Stimulated activated CD8-positive, alpha-beta memory T cell treated with anti-CD3 and anti-CD28 coated beads, Interleukin-12 subunit alpha, Interleukin-12 subunit beta, amount 100 ng/mL, for 4 hours (primary cell): ENCODE measurements at places on chromosomes 6 and 20.

DNA sequence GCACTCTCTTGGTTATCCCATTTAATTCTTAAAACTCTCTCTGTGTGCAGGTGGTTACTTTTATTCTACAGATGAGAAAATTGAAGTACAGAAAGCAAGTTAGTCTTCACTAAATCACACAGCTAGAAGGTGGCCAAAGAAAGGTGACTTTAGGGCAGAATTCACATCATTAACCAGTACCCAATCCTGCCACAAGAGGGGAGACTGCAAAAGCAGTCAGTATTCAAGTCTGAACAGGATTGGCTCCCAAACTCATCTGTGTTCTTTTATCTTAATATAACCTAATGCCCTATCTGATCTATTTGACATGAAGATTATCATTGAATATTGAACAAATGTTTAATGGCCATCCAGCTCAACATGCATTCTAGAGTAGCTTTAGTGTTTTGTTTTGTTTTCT lies 225.3 kb upstream of the FAM83B start:
- no peak for DNase-seq

- DNase-seq = no peak
Measured at GRCh38 chr6:149065121-149065520, 252.4 kb upstream of the TAB2 start.

DNA sequence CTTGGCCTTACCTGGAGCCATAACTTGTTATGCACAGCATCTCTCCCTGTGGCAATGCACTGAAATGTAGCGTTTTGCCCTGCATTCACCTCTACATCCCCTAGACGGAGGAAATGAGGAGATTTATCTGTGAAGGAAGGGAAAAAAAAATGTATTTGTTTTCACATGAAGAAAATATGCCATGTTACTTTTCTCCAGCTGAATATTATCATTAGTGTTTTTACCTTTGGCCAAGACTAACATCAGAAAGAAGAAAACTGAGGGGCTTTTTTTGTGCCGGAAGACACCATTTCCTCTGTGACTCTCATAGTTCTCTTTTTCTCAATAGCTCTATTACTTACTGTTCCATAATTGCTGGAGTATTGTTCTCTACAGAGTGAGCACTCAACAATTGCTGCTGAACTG lies 280.4 kb downstream of the PTPRK start:
- DNase-seq = no peak

DNA sequence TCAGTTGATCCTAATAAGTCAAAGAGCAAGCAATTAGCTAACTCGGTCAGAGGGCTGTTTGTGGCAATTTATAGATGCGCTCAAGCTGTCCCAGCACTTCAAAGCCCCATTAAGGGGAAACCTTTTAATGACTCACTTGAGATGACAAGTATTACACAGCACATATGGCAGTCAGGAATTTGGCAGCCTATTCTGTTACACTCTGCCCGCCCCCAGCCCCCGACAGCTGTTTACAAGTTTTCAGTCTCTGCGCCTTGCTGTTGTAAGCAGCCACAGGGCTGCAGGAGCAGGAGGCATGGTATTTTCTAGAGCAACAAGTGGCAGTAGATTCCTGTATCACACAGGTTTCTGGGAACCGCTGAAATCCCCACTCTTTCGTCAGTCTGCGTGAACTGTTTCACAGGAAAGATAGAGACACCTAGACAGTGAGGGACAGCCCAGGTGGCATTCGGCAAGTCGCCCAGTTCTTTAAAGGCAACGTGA lies 263.0 kb downstream of the FOXC1 start:
- no peak for DNase-seq

DNA sequence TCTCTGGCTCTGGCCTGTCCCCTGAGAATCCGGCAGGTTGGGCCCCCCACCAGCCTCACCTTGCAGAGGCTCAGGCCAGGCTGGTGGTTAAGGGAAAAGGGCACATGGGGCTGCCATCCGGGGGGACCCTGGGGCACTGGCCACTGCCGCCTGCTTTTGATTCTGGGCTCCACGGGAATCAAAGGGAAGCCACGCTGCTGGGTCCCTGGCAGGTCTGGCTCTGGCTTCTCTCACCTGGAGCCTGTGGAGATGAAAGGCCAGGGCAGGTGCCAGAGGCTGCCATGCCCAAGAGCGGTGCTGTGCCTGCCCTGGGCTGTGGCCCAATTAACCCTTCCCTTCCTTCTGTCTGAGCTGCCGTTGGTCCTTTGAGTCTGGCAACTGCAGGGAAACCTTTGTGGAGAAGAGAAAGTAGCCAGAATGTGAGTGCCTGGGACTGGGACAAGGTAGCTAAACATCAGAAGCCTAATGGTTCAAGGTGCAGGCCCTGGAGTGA lies 9.4 kb upstream of the CDH22 start:
- DNase-seq = no peak

GRCh38 chr6:160883560-160883959 lies 108.0 kb upstream of the MAP3K4 start:
- no peak for DNase-seq

GRCh38 chr6:105321728-105322127 lies 81.2 kb downstream of the PREP start:
- no peak for DNase-seq

GRCh38 chr20:35027301-35027700 lies 65.3 kb downstream of the TRPC4AP start:
- DNase-seq = no peak

GRCh38 chr20:14142171-14142570 lies 146.9 kb downstream of the MACROD2 start:
- DNase-seq = no peak

DNA sequence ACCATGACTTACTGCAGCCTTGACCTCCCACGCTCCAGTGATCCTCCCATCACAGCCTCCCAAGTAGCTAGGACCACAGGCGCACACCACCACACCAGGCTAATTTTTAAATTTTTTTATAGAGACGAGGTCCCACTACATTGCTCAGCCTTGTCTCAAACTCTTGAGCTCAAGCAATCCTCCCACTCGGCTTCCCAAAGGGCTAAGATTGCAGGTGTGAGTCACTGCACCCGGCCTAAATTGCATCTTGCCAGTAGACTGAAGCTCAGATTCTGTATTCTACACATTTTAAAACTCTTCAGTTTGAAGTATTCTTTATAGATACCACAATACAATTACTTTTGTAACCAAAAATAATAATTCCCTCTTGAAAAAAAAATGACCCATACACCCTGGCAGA lies 11.4 kb downstream of the NUDT3 start:
- no peak for DNase-seq

DNA sequence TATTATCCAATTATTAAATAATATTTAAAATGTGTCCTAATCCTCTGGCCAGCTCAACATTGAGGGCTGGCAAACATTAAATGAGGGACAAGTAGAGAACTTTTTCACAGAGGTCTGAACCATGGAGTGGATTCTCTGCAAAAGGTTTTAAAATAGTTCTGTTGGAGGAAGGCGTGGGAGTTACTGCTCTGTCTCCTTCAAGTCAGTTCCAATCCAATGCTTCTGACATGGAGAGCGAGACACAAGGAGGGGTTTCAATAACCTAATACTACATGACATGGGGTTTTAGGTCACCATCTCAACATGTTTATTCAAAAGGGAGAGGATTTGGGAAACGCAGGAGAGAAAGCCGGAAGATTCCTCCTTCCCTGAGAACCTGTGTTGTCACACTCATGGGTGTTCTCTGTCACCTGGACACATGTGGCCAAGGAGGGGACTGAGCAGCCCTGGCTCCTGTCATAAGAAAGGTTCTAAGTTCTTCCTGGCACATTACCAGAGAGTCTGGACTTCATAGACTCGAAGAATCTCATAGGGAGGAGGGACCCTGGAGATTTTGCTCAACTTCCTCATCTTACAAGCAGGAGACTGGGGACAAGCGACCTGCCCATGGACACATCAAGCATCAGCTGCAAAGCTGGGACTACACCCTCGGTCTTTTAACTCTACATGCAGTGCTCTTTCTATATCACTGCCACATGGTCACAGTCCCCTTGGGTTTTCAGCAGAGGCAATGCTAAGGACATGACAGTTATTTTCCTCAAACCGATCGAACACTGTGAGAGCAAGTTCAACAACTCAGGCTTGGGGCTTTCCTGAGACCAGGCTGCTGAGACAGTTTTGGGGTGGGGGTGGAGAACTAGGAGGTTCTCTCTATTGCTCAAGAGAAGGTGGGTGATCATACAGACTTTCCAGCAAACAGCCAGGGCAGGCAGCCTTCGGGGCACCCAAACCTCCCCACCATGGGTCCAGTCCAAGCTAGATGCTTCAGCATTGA lies 38.6 kb downstream of the PRDM1 start:
- no peak for DNase-seq

DNA sequence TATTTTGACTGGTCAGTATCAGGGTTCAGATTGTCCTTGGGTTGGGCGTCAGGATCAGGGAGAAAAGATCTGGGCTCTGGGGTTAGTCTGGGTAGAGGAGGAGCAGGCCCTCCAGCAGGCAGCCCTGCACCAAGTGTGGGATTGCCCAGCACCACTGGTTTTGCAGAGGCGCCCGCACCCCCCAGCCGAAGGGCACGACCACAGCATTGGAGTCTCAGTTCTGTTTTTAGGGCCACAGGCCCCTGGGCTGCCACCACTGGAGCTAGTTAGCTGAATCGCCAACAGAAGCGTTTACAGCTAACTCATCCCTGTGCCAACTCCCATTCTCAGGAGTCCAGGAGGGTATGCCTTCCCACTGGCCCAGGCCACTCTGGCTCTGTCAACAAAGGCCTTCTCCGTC lies 84.2 kb downstream of the TCP11 start:
- no peak for DNase-seq

DNA sequence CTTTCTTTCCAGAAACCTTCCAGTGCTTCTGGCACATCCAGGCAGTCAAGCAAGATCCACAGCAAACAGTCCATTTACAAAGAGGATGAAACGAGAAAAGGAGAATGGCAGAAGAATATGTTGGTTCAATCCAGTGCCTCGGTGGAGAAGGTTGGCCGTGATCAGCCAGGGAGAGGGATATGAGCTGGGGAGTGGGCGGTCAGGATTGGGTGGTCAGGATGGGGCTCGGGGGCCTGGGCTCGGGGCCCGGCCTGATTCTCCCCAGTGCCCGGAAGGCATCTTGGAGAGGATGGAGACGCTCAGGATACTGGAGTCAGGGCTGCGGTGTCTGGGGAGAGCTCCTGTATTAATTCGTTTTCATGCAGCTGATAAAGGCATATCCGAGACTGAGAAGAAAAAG lies 61.3 kb downstream of the EFCAB8 start:
- DNase-seq = no peak

- DNase-seq = no peak
Measured at GRCh38 chr6:42860481-42860880, 18.9 kb upstream of the RPL7L1 start.

DNA sequence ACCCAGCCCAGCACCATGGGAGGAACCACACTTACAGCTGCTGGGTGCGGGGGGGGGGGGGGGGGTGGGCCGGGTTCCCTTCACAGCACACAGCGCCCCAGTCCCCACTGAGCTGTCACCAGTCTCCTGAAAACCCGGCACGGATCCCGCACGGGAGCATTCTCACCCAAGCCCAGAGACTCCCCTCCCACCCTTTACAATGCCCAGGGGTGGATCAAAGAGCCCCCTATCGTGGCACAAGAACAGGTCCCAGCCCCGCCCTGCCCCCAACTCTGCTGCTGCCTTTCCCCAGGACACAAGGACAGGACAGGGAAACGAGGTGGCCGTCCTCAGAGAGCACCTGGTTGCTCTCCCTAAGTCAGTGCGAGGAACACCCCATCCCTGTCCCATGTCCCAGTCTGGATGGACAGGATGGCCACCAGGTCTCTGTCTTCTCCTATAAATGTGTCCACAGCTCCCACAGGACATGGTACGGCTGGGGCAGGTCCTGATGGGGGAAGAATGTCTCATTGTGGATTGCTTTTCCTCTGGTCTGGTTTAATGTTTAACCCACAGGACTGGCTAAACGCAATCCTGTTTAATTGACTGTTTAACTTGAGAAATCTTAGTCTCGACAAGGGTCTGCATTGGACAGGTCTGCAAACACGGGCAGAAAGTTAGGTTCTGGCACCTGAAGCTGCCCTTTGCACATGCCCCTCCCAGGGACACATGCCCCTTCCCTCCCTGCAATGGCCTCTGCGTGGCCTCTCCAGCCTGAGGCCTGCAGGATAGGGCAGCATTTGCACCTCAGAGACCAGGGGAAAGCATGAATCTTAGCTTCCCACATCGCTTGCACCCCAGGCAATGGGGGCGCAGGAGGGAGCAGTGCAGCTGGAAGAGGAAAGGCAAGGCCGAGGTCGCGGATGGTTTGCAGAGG lies 45.3 kb downstream of the DACT2 start:
- no peak for DNase-seq

DNA sequence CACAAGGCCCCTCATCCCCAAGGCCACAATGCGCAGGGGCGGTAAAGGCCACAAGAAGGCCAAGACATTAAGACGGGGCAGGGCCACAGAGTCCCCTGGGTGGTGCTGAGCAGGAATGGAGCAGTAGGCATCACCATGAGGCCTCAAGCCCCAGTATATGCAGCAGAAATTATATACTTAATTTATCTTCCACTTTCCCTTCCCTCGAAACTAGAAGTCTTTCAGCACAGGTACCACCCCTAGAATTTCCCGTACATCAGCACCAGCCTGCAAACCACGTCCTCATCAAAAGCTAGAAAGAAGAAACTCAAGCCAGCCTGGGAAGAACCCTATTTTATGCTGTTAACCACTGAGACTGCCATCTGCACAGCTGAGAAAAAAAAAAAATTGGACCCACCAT lies 89.4 kb downstream of the PLG start:
- no peak for DNase-seq

DNA sequence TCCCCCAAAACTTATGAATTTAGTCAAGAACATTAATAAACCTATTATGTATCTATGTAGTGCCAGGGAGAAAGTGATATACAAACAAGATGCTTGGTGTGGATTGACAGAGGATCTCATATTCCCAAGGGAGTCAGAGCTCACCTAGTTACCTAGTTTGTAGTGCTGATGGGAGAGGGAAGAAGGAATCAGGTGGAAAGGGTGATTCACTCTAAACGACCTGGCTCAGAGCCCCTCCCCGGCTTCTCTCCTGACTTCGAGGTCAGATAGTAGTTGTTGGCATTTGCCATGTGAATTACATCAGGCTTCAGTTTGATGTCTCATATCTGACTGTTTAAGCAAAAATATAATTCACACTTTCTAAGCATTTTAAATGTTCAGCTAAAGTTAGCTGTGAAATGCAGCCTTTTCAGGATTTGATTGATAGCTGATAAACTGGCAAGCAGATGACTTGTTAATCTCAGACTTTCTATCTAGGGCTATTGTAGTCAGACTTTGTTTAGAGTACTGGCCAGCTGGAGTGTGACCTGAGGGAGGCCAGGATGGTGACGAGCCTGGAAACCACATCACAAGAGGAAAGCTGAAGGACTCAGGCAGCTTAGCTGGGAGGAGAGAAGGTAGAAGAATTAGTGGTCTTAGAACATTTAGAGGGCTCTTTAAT lies 123.7 kb downstream of the AKAP7 start:
- no peak for DNase-seq

DNA sequence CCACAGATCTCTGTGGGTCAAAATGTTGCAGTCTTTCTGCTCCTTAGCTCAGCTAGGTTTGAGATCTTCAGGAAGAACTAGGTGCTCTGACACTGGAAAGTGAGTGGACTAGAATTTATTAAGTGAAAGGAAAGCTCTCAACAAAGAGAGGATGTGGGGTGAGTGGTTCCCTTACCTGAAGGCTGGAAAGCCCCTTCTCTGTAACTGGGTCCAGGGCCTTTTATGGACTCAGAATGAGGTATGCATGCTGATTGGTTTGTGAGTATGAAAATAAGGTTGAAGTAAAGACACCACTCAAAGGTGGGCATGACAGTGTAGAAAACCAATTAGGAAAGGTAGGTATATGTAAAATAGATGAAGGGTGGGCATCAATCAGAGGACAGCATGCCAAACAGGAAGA lies 485.5 kb downstream of the CD109 start:
- no peak for DNase-seq
